ENCODE measurements at places on chromosomes 1 and 21.

DNA sequence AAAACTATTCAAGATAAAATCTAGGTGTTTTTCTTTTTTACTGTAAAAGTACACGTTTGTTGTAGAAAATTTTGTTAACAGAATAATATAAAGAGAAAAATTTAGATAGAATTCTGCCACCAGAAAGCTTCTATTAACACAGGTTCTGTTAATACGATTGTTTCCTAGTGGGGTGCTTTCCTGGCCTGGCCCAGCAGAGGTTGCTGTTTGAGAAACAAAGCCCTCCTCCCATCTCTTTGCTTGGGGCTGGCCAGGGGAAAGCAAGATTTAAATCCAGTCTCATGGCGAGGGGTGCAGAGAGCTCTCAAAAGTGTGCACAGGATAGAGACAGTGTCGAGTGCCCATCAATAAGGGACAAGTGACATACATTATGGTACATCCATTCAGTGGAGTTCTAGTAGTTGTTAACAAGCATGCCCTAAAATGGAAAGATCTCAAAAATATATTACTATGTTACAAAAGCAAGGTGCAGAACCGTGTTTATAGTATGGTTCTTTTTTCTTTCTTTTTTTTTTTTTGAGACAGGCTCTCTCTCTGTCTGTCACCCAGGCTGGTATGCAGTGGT is 14.6 kb upstream of the ACBD3 start:
- DNase-seq, result no peak

DNA sequence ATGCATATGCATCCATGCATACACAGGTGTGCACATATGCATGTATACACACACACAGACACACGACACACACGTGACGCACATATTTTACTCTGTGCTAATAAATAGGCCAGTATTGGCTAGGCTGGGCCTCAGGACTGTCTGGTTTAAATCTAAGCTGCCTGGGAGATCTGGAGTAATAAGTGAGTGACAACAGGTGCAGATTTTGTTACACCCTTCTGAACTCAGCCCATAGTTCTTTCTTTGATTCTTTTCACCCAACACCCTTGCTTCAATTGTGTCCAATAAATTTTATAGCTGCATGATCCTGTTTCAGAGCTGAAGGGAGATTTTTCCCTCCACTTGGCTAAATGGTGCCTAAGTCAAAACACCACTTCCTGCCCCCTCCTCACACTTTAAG is 132.8 kb downstream of the FGGY start:
- DNase-seq, result no peak

- DNase-seq, result no peak
These were observed 10.0 kb upstream of the AGPAT3 start for GRCh38 chr21:43854773-43855633.

GRCh38 chr21:34198231-34199120 is 125.1 kb downstream of the MRPS6 start:
- no peak for DNase-seq

DNA sequence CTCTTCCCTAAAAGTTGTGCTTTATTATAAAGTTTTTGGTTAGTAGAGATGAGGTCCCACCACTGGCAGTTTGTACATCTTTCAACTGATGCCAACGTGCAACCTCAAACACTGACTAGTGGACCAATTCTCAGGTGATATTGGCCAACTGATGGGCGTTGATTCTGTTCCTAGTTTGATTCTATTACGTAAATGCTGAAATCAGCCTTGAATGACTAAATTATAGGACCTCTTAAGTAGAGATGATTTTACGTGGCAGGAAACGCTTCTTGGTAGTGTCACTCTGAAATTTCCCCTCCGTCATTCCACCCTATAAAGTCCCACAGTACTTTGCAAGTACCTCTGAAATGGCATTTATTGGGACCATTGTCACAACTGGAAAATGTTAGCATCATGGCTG is 8.8 kb upstream of the FNDC7 start:
- DNase-seq, result no peak

Data from RCC 7860 (cell line).